Foreskin fibroblast (primary cell): ENCODE measurements at places on chromosomes 3 and 15.

DNA sequence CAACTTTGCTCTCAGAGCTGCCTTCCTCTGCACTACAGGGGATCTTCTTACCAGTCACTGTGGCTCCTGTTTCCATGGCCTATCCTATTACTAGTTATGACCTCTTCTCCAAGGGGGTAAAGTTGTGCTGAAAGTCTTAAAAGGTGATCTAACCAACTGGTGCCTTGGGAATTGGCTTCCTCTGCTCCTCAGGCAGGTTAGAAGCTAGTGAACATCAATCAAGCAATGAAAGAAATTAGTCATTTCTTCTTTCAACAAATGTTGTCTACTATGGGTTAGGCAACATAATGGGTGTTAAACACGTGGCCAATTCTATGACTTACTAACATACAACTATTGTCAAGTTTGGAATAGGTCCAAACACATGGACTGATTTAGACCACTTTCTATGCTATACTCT, 571.4 kb upstream of the NAALADL2 start:
- peak; percentile 19 for DNase-seq

DNA sequence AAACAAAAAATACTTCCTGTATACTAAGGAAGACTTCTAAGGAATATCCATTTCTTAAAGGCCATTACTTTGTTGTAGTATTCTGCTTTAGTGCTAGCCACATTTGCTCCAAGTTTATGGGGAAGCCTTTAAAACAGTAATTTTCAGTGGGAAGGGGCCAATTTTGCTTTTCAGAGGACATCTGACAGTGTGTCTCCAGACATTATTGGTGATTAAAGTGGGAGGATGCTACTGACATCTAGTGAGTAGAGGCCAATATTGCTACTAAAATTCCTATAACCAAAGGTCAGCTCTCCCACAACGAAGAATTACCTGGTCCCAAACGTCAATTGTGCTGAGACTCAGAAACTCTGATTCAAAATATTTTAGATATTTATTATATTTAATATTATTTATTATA, 24.8 kb downstream of the SLC28A2 start:
- DNase-seq = peak; percentile 57

DNA sequence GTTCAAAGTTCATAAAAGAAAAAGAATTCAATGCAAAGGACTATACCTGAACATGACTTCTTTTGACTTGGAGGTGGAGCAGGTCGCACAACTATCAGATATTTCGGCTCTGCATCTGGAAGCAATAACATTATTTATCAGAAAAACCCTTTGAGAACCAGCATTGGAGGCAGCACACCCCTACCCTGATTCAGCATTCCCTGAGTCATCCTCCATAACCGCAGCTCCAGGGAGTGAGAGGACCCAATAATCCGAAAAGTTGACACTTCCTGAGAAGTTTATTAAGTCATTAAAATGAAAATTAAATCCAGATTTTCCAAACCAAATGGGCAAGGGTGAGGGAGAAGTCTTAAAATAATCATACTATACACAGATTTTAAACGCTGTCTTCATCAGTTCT, 90.6 kb downstream of the ABI3BP start:
- DNase-seq = peak; percentile 89

DNA sequence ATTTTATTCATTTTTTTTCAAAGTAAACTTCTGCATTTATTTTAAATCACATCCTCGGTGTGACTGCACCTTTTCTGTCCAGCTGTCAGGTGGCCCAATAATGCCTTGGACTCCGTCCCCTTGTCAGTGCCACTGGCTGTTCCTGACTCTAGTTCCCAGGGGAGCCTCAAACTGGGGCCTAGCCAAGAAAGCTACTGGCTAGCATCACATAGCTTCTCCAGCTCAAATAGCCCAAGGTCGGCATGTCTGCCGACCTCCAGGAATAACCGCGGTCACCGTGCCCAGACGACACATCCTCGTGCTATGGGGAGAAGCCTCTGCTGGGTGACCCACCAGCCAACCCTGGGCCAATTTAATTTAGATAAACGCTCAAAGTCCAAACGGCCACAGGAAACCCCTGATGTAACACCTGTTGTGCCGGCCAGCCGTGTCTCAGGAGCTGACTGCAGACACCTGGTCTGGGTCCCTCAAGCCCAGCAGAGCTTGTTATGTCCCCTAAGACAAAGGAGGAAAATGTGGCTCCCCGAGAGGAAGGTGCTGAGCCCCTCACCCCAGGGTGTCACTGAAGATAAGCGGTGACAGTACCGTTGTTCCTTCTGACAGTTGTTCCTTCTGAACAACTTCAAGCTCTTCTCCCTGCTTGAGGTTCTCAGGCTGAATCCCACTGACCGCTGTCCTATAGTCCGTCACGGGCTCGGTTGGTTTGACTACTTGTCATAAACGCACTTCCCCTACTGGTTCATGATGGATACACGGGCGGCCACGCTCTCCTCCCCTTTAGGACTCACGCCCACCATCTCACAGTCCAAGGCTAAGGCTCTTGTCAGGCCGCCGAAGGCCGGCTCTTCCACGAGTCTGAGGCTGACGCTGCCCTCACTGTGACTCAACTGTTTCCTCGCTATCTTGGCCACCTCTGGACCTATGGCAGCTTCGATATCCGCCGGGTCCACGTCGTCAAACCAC, 126.2 kb downstream of the KLF13 start:
- no peak for DNase-seq

DNA sequence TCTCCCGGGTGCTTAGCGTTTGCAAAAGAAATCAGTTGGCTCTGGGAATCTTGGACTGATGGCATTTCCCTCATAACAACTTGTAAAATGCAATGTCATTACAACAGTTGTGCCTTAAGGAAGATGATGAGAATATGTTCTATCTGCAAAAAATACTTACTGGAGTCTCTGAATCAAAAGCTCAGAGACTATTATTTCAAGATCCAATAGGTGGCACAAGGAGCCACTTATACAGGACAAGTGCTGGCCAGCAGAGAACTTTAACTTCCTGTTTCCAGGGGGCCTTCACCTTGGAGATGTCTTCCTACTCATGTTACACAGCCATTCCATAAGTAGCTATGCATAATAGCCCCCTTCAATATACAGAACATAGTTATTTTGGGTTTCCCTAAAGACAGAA, 8.9 kb upstream of the RPS27L start:
- no peak for DNase-seq

DNA sequence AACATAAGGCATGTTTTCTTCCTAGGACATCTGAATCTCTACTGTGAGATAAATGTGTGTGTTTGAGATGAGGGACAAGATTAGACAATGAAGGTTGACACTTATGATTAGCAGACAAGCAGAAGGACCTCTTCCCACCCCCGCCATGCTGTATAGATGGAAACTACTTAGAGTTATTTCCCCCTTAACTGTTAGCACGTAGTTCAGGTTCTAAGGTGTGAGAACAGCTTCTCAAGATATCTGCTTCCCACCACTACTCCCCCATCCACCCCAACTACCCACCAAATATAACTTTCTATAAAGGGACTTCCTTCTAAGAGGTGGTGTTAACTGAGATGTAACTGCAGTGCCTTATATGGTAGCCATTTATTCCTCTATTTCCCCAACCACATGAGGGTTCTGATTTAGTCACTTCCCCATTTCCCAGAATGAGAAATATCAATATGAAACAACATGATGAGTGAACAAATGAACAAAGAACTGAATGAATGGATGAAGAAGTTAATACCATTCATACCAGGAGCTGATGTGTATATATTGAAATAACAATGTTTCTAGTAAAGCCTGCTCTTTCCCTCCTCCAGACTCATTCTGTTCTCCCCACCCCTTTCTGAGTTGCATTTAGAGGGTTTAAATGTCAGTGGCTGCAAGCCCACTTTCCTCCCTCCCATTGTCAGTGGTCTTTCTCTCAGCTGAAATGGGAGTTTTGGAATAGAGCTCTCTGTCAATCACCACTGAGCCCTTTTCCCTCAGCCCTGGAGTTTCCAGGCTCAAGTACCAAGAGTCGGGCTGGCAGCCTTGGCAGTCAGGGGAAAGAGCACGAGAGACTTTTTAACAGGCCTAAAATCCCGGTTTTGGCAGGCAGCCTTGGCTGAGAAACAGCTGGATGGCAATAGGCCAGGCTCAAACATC, 7.7 kb upstream of the RFTN1 start:
- DNase-seq = peak; percentile 26

DNA sequence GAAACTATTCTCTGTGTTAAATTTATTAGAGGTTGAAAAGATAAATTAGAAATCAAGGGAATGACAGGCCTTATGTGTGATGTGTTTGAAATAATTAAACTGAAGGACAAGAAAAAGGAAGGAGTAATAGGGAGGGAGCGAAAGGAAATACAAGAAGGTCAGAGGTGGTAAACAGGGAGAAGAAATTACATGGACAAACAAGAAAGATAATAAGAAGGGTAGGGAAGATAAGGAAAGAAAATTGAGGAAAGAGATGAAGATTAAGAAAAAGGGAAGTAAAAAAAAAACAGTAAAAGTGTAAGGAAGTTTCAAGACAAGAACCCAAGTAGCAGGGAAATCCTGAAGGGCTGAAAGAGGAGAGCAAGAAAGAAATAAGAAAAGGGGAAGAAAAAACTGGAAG, 26.2 kb upstream of the ANXA2 start:
- no peak for DNase-seq

GRCh38 chr3:196979545-196979944, 10.9 kb upstream of the PIGZ start:
- DNase-seq = peak; percentile 80

DNA sequence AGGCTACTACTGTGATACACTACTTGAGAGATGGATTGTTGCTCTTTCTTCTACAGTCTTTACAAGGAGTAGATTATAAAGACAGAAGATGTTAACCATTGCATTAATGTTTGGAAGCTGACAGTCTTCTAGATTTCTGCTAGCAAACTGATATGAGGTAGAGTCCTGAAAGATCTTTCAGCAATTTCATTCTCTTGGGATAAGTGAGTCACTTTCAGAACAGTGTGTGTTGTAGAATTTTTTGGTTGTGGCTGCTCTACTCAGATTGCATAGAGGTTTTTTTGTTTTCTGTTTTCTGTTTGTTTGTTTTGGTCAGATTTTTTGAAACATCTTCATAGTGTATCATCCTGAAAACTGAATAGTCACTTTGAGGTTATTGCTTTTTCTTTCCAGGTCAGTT, 17.1 kb downstream of the TNFSF10 start:
- no peak for DNase-seq

GRCh38 chr3:57696801-57697321, 4.0 kb upstream of the DENND6A start:
- DNase-seq = peak; percentile 30

- DNase-seq = peak; percentile 10
Observed at GRCh38 chr15:49621401-49621811, 558 bp downstream of the DTWD1 start.

DNA sequence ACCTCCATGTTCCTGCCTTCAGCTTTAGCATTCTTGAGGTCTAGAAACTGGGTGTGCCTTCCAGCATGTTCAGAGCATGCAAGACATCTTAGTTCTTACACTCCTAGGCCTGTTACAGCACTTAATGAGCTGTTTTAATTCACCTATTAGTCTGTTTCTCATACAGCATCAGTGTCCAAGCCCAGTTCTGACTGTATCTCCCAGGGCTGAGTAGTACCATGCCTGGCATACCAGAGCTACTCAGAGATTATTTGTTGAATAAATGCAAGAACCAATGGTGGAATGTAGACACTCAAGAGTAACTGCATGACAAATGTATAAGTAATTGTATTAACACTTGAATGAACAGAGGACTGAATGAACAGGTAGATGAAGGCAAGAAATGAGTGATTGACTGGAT, 61.8 kb upstream of the SCN5A start:
- no peak for DNase-seq
